ENCODE measurements at places on chromosomes 11 and 22.
A peak's percentile ranks its signal among the peaks of the same experiment; 100 is the strongest.

- DNase-seq: no peak
Measured at GRCh38 chr22:29650370-29650769, 46.9 kb downstream of the NF2 start.

GRCh38 chr11:68893282-68893681 is 10.3 kb downstream of the MRPL21 start:
- DNase-seq: no peak

GRCh38 chr11:57467508-57468157 is 7.3 kb downstream of the RTN4RL2 start:
- DNase-seq: no peak

DNA sequence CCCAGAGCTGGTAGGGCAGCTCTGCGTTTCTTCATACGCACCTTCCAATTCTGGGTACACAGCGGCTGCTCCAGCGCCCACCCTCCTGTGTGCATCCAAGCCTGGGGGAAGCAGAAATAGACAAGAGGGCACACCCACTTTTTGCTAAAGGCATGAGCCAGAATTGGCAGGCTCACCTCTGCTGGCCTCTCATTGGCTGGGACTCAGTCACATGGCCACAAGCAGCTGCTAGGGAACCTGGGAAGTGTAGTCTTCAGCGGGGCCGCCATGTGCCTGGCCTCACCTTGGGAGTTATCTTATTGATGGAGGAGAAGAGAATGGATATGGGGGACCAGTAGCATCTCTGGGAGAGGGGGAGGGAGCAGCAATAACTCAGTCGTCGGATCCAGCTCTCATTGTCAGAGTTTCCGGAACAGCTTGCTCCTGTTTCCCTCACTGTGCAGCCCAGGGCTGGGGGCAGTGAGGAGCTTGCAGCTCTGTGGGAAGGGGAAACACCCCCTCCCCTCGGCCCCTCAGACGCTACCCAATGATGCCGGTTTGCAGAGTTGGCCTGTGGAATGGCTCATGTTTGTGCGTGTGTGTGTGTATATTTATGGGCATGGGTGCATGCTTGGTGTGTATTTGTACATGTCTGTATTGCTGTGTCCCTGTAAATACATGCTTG is 11.8 kb upstream of the MIEF1 start:
- DNase-seq: peak; percentile 91

GRCh38 chr22:30969532-30970355 is 679 bp downstream of the TUG1 start:
- peak; percentile 73 for DNase-seq

- DNase-seq: no peak
Measured at GRCh38 chr11:61476371-61476770, 32.2 kb upstream of the LRRC10B start.

DNA sequence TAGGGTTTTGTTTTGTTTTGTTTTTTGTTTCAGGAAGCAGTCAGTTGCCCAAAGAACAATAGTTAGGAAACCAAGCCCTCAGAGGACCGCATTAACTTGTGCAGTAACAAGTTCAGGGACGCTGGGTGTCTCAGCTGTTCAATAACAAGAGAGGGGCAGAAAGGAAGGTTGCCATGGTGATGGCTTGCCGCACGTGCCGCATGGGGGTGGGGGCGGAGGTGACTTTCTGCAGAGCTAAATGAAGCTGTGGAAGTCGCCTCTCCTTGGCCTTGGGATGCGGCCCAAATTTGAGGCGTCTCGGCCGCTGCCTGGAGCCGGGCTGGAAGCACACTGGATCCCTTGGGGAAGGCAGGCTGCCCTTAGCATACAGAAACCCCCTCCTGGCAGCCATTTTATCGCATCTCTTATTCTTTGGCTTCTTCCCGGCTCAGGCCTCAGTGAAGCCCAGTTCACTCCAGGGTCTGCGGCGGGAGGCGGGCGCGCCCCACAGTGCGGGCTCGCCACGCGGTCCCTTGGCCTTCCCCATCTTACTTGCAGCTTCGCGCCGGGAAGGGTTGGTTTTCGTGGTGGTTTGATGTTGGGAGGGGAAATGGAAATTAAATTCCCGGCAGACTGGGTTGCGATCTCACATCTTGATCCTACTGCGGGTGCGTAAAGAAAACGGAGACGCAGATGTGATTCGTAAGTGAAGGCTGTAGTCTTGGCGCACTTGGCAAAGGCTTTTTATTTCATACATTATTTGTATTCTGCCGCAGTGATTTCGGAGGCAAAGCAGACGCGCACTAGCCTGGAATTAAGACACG is 94.3 kb downstream of the SLC17A6 start:
- DNase-seq: peak; percentile 58

- DNase-seq: no peak
Measured at GRCh38 chr11:109964487-109964886, 128.7 kb upstream of the ZC3H12C start.

DNA sequence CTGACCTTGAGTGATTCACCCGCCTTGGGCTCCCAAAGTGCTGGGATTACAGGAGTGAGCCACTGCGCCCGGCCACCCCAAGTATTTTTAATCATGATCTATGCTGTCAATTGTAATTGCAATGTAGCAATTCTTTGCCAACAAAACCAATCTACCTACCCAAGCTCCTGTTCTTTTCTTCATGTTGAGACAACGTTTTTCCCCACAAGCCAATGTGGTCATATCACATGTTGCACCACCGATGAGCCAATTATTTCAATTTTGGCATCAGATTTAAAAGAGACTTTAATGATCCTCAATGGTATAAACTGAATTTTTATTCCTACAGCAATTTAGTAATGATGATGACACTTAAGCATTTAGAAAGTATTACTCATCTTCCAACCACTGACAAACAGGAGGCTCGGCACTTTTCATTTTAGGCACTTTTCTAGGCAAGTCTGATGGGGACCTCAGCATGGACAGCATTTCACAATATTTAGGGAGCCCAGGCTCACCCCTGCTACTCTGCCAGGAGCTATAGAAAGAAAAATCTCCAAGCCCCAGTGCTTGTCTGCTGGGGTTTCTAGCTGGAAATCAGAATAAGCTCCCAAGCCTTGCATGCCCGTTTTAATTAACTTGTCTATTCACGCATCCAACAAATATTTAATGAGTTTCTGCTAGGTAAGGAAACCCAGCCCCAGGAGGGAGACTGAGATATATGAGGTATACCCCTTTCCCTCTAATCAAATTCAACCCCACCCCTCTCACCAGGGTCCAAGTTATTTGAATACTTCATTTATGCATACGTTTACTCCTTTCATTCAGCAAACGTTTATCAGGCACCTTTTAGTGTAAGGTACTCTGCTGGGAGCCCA is 291.4 kb downstream of the ST3GAL4 start:
- DNase-seq: peak; percentile 86

GRCh38 chr11:106468086-106468485 is 390.6 kb downstream of the AASDHPPT start:
- DNase-seq: peak; percentile 41

GRCh38 chr11:117527271-117527670 is 199.6 kb downstream of the CEP164 start:
- no peak for DNase-seq

GRCh38 chr11:77146261-77147035 is 18.4 kb downstream of the MYO7A start:
- DNase-seq: no peak

- no peak for DNase-seq
Measured at GRCh38 chr11:68340784-68341556, 28.6 kb downstream of the LRP5 start.

GRCh38 chr11:129790106-129790505 is 25.5 kb upstream of the TMEM45B start:
- no peak for DNase-seq

DNA sequence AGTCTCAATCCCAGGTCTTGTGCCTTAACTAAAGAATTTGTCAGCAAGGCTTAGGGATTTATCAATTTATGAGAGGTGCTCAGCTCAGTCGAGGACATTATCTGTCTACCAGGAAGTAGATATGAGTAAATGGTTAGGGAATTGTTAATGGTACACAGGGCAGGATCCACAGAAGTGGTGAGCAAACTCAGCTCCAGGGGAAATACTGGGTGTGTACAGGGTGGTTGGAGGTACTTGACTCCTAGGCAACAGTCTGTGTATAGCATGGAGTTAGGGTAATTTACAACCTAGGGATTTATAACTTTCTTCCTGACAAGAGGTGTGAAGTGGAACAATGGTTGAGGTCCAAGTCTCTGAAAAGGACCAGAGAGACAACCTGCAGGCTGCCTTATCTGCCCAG is 123.4 kb upstream of the OR9Q1 start:
- no peak for DNase-seq

GRCh38 chr11:111961389-111962300 is 24.5 kb downstream of the DIXDC1 start:
- no peak for DNase-seq

DNA sequence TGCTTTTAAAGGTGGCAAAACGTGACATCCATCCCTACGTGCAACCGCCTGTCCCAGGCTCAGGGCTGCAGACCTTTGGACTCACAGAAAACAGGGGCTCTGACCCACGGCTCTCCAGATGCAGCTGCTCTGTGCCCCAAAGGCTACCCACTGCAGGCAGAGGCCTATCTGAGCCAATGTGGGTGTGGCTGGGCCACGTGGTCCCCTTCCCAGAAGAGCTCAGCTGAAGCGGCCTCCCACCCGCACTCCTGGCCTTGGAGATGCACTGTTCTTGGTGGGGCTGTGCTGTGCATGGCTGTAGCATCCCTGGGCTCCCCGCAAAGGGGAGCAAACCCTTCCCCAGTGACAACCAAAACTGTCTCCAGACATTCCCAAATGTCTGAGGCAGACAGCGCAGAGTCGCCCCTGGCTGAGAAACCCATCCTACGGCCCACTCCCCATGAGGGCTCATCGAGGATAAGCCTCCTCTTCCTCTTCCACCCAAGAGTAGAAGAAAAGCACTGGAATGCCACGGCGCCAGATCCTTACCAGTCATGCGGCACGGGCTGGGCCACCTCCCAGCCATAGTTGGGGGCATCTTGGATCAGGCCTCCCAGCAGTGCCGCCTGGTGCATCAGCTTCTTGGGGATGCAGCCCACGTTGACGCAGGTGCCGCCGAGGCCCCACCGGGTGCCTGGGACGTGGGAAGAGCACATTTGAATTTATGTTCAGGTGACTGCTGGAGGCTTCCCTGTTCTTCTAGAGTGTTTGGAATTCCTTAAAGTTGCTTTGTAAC is 23.1 kb upstream of the COMT start:
- no peak for DNase-seq

- DNase-seq: no peak
Measured at GRCh38 chr11:62267576-62267975, 2.4 kb upstream of the SCGB2A2 start.

GRCh38 chr11:99148352-99148751 is 127.6 kb downstream of the CNTN5 start:
- DNase-seq: no peak

DNA sequence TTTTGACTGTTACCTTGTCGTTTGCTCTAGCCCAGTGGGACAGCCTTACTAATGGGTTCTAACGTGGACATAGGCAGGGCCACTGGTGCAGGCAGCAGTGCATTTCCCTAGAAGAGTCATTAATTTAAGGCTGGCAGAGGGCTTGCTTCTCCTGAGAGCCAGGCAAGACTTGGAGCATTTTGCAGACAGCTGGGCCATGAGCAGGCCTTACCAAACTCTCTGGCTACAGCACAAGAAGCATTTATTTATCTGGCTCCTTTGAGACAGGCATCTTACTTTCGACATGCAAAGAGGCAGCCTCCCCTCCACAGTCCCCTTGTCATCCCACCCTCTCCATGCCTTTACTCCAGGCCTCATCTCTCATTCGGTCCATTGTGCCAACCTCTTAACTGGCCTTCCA is 139.9 kb downstream of the CSNK2A3 start:
- no peak for DNase-seq

DNA sequence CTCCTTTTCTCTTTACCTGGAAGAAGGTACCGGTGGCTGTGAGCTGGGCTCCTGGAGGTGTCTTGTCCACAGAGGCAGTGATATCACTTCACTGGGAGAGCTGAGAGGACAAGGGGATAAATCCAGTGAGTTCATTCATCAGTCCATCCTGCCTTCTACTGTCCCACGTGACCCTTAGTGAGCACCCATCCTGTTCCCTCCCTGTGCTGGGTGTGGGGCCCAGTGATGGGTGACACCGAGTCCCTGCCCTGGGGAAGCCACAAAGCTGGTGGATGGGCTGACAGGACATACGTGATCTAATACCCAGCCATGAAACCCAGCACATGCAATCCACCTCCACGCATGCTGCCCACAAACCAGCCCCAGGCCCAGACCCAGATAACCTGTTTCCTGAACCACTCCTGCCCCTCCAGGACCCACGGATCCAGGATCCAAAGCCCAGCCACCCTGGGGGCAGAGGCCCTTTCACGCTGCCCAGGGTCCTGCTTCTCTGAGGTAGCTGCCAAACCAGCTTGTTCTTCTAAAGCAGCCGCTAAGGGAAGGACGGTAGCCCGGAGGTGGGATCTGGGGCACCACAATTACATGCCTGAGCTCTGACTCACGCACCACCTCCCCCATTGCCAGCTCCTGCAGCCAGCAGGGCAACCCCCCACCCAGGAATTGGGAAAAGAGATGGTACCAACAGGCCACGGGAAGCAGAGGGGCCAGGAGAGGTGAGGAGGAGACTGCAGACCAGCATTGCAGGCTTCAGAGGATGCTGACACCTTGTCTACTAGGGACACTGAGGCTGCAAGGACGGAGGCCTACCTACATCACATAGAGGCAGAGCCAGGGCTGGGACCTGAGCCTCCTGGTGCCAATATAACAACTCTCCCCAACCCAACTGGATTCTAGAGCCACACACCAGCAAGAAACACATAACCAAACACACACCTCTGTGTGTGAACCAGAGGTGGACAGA is 35.2 kb downstream of the GDPD5 start:
- DNase-seq: peak; percentile 14

GRCh38 chr11:10808235-10808552 is 532 bp downstream of the EIF4G2 start:
- DNase-seq: peak; percentile 61

GRCh38 chr22:37749226-37749625 is 52.4 kb downstream of the TRIOBP start:
- no peak for DNase-seq

DNA sequence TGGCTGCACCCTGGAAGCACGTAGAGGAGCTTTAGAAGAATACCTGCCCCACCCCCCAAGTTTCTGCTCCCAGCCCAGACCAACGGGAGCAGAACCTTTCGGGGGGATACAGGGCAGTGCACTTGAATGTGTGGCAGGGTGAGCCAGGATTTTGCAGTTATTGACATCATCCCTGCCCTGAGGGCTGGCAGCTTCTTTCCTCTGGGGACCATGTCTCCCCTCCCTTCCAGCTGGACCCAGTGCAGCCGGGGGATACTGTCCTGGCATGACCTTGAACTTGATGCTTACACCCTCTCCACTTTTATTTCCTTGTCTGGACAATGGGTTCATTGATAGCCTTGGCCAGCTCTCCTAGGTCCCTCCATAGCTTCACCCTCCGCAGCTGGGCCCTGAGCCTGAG is 4.1 kb upstream of the CABP7 start:
- no peak for DNase-seq
